ENCODE measurements at places on chromosomes 2 and 18.

DNA sequence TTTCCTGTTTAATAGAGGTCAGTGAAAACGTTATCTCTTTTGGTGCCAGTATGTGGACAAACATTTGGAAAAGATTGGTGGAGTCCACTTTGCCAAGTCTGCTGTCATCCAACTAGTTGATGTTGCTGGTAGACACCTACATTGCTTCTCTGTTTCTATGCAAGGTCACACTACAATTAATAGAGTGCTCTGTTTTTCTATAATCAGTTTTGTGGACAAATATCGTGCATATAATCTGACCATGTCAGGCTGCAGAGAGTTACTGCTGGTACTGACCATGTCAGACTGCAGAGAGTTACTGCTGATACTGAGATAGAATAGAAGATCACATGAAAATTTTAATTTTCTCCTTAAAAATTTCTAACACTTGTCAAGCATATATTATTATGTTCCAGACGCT lies 603.3 kb downstream of the TSN start:
- DNase-seq: no peak

- DNase-seq: no peak
Measured at GRCh38 chr2:7094231-7094741, 177.1 kb downstream of the RNF144A start.

- DNase-seq: no peak
Measured at GRCh38 chr18:23209031-23209430, 73.7 kb downstream of the CABLES1 start.

GRCh38 chr2:183224948-183225347 lies 100.7 kb downstream of the NUP35 start:
- no peak for DNase-seq

DNA sequence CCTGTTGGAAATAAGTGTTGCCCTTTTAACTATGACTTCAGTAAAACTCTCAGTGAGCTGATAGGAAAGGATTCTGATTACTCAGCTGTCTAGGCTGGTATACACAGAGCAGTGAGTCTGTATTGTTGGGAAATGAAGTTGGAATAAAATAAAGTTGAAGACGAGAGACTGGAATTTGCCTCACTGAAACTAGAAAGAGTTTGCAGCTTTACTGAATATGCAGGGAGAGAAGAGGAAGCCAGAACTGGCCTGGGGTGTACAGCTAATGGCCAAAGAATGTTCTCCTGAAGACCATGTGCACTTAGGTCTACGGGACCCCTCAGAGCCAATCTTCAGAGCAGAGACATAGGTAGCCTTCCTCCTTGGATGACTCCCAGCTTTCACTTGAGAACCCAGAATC lies 26.5 kb downstream of the EIF4E2 start:
- DNase-seq: no peak

- no peak for DNase-seq
Measured at GRCh38 chr2:231602859-231603467, 10.3 kb downstream of the TEX44 start.

DNA sequence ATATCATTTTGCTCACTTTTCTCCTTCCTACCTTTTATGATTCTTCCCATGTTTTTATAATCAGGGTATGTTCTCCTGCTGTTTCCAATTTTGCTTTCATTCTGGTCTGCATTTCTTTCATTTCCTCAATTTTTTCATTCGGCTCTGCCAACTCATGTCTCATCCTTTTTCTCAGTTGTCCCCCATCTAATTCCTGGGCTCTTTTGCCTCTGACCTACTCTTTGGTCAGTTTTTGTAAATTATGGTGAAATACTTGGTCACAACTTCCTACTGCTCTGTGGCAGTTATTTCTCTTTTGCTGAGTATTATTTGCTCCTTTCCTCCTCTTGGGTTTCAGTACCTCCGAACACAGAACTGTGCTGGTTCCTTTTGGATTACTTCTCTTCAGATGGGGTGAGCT lies 27.5 kb downstream of the MYO7B start:
- DNase-seq: no peak

- DNase-seq: no peak
Measured at GRCh38 chr18:3350566-3351527, 88.9 kb downstream of the MYL12B start.

DNA sequence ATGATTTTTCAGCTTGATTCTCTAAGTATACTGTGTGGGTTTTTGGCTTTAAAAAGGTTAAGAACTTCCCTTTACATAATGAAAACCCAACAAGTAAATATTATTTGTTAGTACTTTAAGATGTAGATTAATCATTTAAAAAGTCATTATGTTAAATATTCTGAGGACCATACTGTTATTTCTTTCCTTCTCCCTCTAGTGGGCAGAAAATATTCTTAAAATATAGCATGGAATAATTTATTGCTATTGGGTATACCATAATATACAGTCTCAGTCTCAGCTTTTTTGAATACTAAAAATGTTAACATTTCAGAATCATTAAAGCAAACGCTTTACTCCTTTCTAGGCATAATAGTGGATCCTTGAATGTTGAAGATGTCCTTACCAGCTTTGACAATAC lies 28.1 kb downstream of the CAMKMT start:
- DNase-seq: no peak

DNA sequence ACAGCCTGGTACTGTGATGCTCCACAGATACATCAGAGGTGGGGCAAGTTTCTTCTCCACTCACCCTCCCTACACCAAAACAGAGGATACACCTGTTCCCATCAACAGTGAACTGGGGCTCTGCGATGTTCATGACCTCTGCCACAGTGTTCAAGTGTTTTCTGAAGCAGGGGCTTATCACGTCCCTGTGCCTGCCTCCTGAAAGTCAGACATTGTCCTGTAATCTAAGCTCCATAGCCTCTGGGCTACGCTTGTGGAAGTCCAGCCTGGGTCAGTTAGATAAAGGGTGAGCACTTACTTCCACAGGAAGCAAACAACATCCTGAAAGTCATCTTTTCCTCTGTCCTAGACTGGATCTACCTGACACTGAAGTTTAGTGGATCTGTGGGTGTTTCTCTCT lies 20.2 kb upstream of the MRO start:
- no peak for DNase-seq

DNA sequence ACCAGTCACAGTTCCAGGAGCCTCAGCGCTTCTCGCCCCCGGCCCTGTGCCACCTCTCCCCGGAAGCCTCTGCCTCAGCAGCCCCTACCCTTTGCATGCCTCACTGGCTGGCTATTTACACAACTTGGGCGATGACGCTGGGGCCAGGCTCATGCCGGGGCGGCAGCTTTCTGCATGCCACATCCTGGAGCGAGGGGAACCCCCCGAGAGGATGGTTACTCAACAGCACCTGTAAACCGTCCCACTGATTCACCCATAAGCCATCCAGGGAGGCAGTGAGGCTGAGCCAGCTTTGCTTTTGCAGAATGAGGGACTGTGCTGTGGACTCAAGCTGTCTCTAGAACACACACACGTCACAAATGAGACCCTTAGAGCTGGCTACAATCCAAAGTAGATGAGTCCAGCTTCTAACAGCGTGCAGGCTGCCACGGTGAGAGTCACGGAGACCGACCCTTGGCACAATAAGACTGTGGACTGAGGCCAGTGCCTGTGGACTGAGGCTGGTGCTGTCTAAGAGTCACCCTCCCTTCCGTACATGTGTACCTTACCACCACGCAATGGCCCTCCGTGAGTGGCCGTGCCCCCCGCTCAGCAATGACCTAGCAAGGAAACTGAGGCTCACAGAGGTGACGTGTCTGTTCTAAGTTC lies 45.6 kb upstream of the ODC1 start:
- DNase-seq: no peak

DNA sequence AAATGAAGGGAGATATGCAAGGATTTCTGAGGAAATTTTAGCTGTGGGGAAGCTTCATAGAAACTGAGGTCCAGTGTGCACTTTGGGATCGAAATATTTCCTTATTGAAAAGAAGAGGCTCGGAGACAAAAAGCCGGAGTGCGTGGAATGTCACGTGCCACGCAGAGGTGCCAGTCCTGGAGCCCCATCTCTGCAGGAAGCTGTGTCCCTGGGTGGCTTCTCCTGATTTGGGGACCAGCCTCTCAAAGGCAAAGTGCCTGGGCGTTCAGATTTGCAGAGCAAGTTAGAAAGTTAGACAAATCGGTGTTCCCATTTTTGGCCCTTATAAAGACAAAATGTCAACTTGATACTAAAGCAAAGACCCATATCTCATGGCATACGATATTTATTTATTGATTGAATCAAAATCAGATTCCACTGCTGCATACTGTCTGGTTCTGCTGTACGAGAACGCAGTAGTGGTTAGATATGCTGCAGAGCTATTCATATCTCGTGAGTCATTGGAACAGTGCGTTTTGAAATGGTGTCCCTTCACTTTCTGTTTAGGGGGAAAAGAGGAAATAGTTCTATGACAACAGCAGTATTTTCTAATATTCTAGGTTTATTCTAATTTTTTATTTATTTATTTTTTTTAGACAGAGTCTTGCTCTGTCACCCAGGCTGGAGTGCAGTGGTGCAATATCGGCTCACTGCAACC lies 9.1 kb upstream of the ATG16L1 start:
- no peak for DNase-seq

DNA sequence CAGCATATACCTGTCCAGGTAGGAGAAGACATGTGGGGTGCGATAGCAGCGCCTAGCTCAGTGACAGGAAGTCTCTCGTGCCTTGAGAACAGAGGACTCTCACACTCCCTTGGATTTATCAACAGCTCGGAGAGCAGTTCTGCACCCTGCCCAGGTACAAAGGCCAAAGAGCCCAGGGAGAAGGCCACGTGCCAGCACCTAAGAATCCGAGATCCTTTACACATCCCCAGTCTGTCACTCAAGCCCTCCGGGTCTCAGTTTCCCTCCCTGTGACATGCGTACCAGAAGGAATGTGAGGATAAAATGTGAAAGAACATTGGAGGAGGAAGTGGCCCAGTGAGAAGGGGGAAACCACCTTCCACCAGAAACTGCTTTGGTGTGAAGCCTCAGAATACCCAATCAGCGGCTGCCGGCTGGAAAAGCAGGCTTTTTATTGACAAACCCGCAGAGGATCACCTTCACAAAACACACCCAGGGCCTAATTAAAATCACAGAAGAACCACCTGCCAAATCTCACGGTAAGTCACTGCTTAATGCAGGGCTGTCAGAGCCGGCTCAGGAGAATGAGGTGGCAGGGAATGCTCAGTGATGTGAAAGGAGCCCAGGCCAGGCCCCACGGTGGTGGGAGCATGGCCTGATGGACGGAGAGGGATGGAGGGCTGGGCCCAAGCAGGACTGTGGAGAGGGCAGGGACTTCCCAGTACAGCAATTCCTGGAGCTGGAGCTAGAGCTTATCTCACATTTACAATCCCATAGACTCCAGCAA lies 66.3 kb downstream of the MYO5B start:
- DNase-seq: no peak

- no peak for DNase-seq
Measured at GRCh38 chr2:50355891-50356290, 676.0 kb downstream of the NRXN1 start.

GRCh38 chr18:34637094-34637801 lies 72.8 kb upstream of the DTNA start:
- no peak for DNase-seq

DNA sequence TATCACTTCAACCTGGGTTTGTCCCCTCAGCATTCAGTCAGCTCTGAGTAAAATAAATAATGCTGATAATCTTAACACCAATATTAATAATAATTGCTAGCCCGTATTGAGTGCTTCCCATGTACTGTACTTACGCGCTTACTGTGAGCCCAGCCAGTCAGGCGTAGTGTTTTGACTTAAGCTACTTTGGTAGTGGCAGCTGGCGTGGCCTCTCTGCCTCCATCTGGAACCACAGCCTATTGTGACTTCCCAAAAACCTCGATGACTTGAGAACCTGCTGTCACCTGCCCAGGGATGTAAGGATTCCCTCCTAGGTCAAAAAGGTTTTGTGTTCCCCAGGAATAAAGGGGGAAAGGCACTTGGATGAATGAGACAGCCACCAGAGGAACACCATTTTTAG lies 53.2 kb downstream of the SUMO1 start:
- no peak for DNase-seq

DNA sequence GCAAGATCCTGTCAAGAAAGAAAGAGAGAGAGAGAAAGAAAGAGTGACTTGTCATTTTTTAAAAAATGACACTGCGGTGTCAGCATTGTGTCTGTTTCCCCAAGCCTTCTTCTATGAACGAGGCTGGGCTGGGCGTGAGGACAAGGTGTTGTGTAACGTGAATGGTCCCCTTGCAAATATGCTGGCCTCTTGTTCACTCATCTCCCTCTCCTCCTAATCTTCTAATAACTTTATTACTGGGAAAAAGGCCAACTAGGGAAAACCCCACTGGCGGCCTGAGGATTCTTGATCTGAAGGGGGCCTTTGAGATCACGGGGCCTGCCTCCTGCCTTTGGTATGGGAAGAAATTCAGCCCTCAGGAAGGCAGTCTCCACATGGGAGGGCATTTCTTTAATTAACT lies 163.1 kb downstream of the MIB1 start:
- DNase-seq: no peak

All from cortex of kidney (tissue), 1 donor.